ENCODE measurements at places on chromosomes 2 and 18.

GRCh38 chr18:79692886-79693285, 13.3 kb downstream of the CTDP1 start:
- DNase-seq, result no peak

DNA sequence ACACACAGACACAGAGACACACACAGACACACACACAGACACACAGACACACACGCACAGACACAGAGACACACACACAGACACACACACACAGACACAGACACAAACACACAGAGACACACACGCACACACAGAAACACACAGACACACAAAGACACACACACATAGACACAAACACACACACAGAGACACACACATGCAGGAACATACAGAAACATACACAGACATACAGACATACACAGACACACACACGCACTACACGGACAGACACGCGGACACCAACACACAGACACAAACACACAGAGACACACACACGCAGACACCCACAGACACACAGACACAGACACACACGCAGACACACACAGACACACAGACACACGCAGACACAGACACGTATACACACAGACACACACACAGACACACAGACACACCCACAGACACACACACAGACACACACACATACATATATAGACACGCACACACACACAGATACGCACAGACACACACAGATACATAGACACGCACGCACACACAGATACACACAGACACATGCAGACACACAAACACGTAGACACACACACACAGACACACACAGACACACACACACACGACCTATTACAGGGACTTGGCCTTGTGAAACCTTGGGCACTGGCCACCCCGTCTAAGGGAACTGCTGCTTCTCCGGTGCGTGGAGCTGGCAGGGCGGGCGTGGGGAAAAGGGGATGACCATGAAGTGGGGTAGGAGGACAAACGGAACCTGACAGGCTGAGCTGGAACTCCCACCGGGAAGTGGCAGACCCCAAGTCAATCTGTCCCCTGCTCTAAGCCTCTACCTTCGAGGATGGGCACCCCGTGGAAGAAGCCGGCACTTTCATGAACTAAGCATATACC, 211.4 kb downstream of the TFCP2L1 start:
- DNase-seq, result no peak

- no peak for DNase-seq
Measured at GRCh38 chr2:25159949-25160348, 8.4 kb downstream of the POMC start.

DNA sequence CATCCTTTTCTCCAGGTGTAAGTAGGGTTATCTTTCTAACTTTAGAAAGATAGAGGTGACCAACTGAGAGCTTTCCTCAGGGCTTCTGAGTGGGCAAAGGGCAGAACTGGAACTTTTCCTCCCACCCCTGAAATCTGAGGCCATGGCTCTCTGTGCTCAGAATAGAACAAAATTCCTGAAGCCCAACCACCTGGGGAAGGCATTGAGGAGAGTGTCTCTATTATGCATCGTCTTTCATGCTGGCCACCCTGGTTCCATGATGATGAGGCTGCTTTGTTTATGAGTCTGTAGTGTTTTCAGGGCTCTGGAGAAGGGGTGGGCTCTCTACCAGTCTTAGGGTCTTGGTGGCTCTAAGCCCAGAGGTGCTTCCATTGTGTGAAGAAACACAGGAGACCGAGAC, 30.7 kb upstream of the IL1R1 start:
- no peak for DNase-seq

DNA sequence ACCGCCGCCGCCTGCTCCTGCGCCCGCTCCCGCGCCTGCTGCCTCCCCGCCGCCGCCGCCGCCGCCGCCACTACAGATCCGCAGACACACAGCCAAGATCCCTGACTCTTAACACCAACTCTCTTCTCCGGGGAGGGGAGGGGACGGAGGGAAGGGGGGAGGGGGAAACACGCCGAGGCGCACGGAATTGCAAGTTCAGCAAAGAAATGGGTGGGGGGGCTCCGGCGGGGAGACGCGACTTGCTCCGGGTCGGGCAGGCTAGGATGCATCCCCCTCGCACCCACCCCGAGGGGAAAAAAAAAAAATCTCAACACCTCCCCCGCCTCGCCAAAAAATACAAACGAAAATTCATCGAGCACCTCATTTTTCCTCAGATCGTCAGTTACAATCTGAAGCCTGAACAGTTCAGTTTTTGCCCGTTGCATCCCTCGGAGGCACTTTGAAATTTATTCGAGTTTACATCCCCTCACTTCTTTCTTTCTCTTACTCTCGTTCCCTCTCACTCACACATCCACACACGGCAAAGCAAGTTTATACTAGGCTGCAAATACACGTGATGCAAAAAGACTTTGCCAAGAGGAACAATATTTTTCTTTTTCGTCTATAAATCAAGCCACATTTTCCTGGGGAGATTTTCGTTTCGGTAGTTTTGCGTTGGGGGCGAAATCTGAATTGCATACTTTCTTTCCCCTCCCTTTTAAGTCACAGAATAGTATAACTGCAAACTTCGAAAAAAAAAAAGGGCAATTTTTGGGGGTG, at the start of gene TCF4:
TSS of gene TCF4 (minus strand) at position 82 of the 759 bp plus-strand sequence. CDS start 1,076 bp downstream, outside the sequence.
- peak; percentile 52 for DNase-seq

DNA sequence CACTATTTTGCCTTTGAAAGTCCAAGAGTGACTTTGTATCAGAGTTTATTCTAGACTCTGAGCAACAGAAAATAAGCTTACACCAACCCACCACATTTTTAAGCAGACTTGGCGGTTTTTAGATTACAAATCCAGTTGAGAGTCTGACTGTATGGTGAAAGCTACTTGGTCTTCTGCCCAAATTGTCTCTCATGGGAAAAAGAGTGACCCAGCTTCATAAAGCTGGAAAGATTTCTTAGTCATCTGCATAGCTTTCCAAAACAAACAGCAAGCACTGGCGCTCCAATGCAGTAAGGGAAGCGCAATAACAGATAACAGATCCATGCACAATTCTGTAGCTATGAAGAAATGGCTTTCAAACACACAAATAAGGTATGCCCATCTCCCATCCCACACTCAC, 7.1 kb downstream of the DSG1 start:
- no peak for DNase-seq

GRCh38 chr2:69774984-69775982, 33.3 kb downstream of the ANXA4 start:
- no peak for DNase-seq

- DNase-seq, result no peak
Measured at GRCh38 chr2:217849154-217849975, 153.4 kb downstream of the TNS1 start.

- no peak for DNase-seq
Measured at GRCh38 chr2:153420394-153420793, 58.2 kb downstream of the RPRM start.

GRCh38 chr2:25306777-25307368, 34.9 kb downstream of the DNMT3A start:
- DNase-seq, result peak; percentile 72

DNA sequence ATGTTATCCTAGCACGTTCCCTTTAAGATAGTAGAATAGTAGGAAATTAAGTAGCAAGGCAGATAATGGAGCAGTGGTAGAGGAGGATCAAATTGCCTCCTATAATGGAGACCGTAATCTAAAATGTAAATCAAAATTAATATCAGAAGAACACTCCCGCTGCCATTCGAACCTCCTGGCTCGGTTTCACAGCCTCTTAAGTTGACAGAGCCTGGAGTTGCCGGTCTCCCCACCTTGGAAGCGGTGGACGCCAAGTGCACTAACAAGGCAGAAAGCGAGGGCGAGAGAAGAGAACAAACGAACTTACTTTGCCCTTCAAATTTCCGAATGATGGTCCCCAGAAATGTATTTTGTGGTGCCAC, 450 bp downstream of the KCNH7 start:
- no peak for DNase-seq

- no peak for DNase-seq
Measured at GRCh38 chr2:174343343-174343622, 8.5 kb downstream of the SP9 start.

GRCh38 chr2:208671886-208672680, 265.5 kb downstream of the PTH2R start:
- no peak for DNase-seq

GRCh38 chr18:57776354-57776753, 26.8 kb downstream of the ATP8B1 start:
- DNase-seq, result no peak

GRCh38 chr2:230472621-230473018, 56.6 kb downstream of the SP100 start:
- peak; percentile 58 for DNase-seq

- DNase-seq, result peak; percentile 65
Measured at GRCh38 chr2:55115761-55116597, 65.7 kb upstream of the RTN4 start.

DNA sequence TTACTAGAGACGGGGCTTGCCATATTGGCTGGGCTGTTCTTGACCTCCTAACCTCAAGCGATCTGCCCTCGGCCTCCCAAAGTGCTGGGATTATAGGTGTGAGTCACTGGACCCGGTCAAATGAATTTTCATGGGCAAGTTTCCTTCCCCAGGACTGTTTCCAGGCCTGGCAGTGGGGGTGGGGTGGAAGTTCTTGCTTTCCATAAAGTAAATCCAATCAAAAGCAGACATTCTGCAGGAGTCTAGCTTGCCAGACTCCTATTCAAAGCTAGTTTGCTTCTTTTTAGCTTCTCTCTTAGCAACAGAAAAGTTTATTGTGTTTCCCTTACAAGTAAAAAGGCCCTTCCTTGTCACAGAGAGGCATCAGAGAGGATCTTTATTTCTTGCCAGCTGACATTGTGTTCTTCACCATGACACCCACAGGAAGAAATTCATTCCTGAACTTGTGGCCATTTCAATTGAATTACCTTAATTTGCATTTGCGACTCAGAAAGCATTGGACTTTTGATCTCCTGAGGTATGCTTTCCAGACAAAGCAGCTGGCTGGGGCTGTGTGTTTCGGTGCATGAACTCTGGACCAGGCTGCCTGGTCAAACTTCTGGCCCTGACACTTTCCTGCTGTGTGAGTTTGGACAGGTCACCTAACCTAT, 37.9 kb downstream of the LYPD1 start:
- DNase-seq, result no peak

DNA sequence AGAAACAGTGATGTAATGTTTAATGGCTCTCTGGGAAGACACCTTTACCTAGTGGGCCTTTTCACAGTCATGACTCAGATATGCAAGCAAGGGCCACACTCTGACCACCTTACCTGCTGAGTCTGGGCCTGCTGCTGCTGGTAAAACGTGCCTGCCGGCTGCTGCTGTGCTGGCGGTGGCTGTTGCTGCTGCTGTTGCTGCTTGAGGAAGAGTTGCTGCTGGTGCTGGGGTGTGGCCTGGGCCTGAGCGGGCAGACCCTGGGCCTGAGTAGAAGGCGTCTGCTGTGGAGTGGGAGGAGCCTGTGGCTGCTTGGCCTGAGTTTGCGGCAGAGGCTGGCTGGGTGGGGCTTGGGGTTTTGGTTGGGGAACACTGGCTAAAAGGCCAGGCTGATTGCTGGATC, 81.6 kb upstream of the NFU1 start:
- DNase-seq, result peak; percentile 77

DNA sequence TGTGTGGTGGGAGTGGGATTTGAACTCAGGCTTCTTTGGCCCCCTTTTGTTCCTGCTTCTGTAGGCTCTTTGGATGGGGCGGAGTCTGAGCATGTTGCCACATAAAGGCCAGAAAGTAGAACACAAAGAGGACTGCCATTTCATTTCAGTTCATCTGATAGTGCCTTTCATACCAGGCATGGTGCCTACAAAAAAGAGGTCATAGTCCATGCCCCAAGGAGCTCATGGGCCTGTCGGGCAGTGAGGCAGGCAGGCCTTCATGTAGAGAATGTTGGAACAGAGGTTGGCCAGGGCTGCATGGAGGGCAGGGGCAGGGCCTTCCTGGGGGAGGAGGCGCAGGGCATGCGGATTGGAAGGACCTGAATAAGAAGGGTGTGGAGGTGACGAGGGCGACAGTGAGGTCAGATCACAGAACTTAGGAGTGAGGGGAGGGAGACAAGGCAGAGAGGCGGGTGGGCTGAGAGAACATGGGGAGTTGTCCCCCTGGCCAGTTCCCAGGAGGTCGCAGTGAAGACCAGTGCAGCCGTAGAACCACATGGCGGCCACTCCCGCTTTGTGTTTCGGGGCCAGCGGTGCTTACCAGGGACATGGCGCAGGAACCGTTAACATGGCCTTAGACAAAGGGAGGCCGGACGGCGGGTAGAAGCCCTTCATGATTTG, 49.1 kb downstream of the ITGB1BP1 start:
- DNase-seq, result no peak

- DNase-seq, result no peak
Measured at GRCh38 chr2:6312367-6312766, 553.3 kb downstream of the CMPK2 start.

GRCh38 chr18:36045241-36045991, 21.9 kb downstream of the RPRD1A start:
- DNase-seq, result no peak

- DNase-seq, result no peak
Measured at GRCh38 chr18:10242936-10243680, 211.3 kb upstream of the APCDD1 start.

DNA sequence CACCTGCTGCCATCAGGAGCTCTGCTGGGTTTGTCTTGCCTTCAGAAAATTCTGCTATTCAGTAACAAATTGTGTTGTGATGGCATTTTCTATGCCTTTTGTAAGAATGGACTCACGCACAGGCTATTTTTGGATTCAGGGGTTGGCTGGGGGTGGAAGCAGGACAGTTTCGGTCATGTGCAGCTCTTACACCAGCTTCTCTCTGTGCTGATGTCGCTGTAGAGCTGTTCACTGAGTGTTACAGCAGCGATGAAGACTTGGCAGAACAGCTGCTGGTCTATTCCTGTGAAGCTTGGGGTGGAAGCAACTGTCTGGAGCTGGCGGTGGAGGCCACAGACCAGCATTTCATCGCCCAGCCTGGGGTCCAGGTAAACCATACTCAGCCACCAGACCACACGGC, 49.2 kb downstream of the TRPM8 start:
- DNase-seq, result peak; percentile 25

DNA sequence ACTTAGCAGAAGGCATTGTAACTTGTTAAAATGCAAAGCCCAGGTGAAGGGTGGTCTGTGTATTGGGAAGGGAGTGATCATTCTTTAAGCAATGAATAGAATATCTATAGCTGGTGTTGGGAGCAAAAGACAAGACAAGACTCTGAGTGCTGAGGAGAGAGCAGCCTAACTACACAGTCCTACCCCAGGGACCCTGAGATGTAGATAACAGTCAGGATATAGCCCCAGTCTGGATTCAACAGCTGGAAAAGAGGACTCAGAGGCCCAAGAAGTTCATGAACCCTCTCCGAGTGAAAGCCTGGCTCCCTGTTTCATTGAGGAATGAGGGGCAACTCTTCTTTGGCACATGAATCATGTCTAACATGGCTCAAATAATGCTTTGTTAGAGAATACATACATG, 310.7 kb upstream of the SLC14A2 start:
- no peak for DNase-seq

DNA sequence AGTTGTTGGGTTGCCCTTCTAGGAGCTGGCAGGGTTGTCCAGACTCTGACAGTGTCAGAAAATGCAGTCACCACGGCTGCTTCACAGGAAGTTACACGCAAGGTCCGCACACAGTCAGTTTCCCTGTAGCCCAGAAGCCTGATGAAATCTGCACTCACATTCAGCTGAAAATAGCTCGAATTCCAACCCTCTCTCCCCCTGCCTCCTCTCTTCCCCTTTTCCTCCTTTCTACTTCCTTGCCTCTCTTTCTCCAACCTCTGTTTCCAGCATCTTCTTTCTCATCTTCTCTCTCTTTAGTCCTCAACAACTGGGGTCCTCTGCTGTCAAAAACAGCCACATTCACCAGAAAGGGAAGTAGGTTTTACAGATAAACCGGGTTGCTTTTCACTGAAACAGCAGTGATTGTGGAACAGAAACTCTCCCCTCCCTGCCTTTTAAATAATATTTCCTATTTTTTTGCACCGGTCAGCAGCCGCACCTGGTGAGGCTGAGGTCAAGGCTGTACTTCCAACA, 69.3 kb downstream of the BCL11A start:
- DNase-seq, result no peak
